B cell (primary cell): ENCODE measurements at places on chromosomes 2 and 18. TPM values are rescaled to one million over a fixed set of nuclear protein-coding genes. Genes with fewer than 3 reads are reported as not detected.

LMAN2L gene
- 5.6 and 5.7 TPM in 2 replicates for polyA plus RNA-seq

RBM43 gene
- 4.8 and 5.7 TPM in 2 replicates for polyA plus RNA-seq

TEKT4 gene
- polyA plus RNA-seq: not detected in 2 replicates

MC5R gene
- not detected in 2 replicates for polyA plus RNA-seq

EHBP1 gene
- polyA plus RNA-seq: 8.8 and 14.4 TPM in 2 replicates

FAP gene
- polyA plus RNA-seq: not detected in 2 replicates

ADGRF3 gene
- polyA plus RNA-seq: 1.00 and 1.5 TPM in 2 replicates

CTLA4 gene
- polyA plus RNA-seq: not detected in 2 replicates
